Neural progenitor cell (in vitro differentiated cells): ENCODE measurements at places on chromosomes 7 and 10. TPM values are rescaled to one million over a fixed set of nuclear protein-coding genes. Genes with fewer than 3 reads are reported as not detected.

DNA sequence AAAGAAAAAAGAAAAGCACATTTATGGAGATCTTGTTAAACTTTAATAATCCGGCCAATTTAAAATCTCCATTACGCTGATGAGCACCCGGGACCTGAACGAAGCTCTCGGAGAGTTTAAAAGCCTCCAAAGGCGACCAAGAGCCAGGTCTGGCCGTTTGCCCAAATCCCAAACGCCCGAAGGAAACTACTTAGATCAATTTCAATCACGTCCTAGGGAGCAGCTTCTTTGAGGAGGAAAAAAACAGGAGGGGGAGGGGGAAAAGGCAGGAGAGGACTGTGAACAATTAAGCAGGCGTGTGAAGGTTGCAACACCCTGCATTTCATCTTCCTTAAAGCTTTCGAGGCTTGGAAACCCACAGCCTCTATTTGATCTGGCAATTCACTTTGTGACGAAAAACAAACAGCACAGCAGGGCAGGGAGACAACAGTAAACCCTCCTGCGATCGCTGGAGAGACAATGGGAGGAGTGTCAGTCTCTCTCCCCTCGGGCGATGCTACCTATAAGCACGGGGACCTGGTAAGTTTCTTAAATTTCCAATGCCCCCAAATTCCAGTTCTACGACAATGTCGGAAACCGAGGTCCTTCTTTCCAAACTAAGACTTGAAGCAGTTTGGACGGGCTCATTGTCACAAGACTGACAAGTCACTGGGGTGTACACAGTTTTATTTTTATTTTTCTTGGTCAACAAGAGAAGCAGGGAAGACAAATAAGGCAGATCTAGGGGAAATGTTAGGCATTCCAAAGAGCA lies 1.2 kb downstream of the KLF6 start:
- peaks cover 18% of the 10 kb centered on the region for H3K27me3 ChIP-seq
- H3K4me3 ChIP-seq = peak overlapping the region; percentile 84
- H3K27ac ChIP-seq = peak overlapping the region; percentile 78
- DNase-seq = peak; percentile 83

DNA sequence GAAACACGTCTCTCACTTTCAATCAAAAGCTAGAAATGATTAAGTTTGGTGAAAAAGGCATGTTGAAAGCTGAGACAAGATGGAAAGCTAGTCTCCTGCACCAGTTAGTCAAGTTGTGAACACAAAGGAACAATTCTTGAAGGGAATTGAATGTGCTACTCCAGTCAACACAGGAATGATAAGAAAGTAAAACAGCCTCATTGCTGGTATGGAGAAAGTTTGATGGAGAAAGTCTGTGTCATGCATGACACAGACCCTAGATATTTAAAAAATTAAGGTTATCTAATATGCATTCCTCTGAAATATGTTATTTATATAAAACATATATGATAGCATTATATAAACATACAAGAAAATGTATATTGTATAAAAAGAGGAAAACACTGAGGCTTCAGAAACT lies 699.4 kb upstream of the FZD8 start:
- DNase-seq = no peak
- H3K4me1 ChIP-seq = no peaks in the 10 kb centered on the region
- H3K27me3 ChIP-seq = no peaks in the 10 kb centered on the region

The MINPP1 gene
- 52.9 and 64.2 TPM in 2 replicates for total RNA-seq

The HDAC9 gene
- 16.0 and 28.6 TPM in 2 replicates for total RNA-seq

DNA sequence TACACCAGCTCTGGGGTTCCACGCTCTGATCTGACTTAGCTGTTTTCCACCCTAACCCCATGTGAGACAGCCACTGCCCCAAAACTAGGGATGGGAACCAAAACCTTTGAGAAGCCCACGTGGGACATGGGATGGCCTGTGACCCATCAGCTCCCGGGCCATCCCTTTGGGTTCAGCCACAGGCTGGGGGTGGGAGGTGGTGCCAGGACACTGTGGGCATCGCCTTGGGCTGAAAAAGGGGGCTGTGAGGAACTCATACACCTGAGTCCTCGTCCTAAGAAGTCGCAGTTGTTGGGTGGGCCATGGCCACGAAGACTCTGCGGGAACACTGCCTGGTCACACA lies 379.1 kb downstream of the DNAJB6 start:
- H3K4me1 ChIP-seq = no peaks in the 10 kb centered on the region
- H3K27me3 ChIP-seq = peaks cover 4% of the 10 kb centered on the region
- no peak for DNase-seq
- H3K4me3 ChIP-seq = no peak overlapping the region
- H3K36me3 ChIP-seq = no peaks in the 10 kb centered on the region
- H3K27ac ChIP-seq = no peak overlapping the region

- no peak overlapping the region for H3K4me3 ChIP-seq
- H3K27me3 ChIP-seq = no peaks in the 10 kb centered on the region
- H3K4me1 ChIP-seq = no peaks in the 10 kb centered on the region
Observed at GRCh38 chr7:94055963-94056362, 51.8 kb upstream of the BET1 start.

- DNase-seq = no peak
- H3K36me3 ChIP-seq = no peaks in the 10 kb centered on the region
Observed at GRCh38 chr7:57179776-57180415, 47.7 kb upstream of the ZNF479 start.

The KAZALD1 gene
- total RNA-seq = 0.77 and 1.8 TPM in 2 replicates

GRCh38 chr10:11586170-11586569 lies 25.3 kb downstream of the USP6NL start:
- peaks cover 15% of the 10 kb centered on the region for H3K4me1 ChIP-seq
- no peak for DNase-seq
- no peak overlapping the region for H3K4me3 ChIP-seq
- no peaks in the 10 kb centered on the region for H3K27me3 ChIP-seq

The EBF3 gene
- total RNA-seq = 0.15 and 0.40 TPM in 2 replicates

The ANKRD1 gene
- total RNA-seq = 0.09 and 1.2 TPM in 2 replicates

DNA sequence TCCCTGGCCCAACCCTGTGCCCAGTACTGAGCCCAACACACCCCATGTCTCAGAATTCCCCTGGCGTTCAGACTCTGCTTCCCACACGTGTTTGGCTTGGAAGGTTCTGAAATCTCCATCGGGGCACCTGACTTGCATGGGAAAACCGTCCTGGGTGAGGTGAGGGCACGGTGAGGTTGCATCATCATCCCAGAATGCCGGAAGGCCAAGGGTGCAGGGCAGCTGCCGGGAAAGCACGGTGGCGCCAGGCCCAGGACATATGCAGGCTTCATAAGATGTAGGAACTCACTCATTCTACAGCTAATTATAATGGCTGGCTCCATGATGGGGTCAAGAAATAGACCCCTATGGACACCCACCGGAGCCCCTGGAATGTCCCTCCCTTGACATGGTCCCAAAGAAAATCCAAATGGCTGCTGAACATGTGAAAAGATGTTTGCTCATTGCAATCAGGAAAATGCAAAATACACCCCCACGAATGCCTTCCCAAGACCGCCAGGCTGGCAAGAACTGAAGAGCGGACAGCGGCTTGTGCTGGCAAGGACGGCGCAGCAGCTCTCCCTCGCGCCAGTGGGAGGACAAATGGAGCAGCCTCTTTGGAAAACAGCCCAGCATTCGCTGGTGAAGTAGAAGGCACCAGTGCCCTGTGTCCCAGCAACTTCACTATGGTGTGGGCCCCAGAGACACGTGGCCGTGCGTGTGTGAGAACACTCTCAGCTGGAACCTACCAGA lies 2.3 kb downstream of the KNDC1 start:
- DNase-seq = no peak
- H3K36me3 ChIP-seq = no peaks in the 10 kb centered on the region
- peaks cover 19% of the 10 kb centered on the region for H3K4me1 ChIP-seq
- no peak overlapping the region for H3K27ac ChIP-seq
- peaks cover 16% of the 10 kb centered on the region for H3K27me3 ChIP-seq
- no peak overlapping the region for H3K4me3 ChIP-seq

- H3K27me3 ChIP-seq = no peaks in the 10 kb centered on the region
- H3K4me3 ChIP-seq = no peak overlapping the region
- H3K4me1 ChIP-seq = peaks cover 9% of the 10 kb centered on the region
- no peak overlapping the region for H3K27ac ChIP-seq
- no peaks in the 10 kb centered on the region for H3K36me3 ChIP-seq
Observed at GRCh38 chr7:71636329-71636728, 504.4 kb downstream of the GALNT17 start.

The TMEM139 gene
- 0.94 and 5.4 TPM in 2 replicates for total RNA-seq

The VPS37D gene
- 7.0 and 24.6 TPM in 2 replicates for total RNA-seq

DNA sequence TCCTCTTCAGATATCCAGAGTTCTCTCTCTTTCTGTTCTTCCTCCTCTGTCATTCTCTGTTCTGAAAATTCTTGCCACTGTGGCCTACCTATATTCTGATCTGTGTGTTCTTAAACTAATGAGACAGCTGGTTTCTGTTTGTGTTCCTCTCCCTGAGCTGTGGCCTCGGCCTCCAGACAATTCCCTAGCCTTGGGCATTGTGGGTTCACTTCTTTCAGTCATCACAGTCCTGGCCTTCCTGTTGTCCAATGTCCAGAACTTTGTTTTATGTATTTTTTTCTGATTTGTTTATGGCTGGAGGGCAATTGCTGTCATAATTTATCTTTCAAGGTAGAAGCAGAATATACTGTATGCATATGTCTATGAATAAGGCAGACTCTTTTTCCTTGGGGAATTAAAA lies 173.2 kb upstream of the MTPN start:
- DNase-seq = no peak
- no peaks in the 10 kb centered on the region for H3K36me3 ChIP-seq
- no peaks in the 10 kb centered on the region for H3K4me1 ChIP-seq

The SLC16A9 gene
- 39.6 and 48.5 TPM in 2 replicates for total RNA-seq

GRCh38 chr10:102376901-102377300 lies 18.6 kb upstream of the NFKB2 start:
- H3K4me1 ChIP-seq = no peaks in the 10 kb centered on the region
- H3K27me3 ChIP-seq = no peaks in the 10 kb centered on the region
- H3K36me3 ChIP-seq = no peaks in the 10 kb centered on the region
- H3K4me3 ChIP-seq = no peak overlapping the region
- H3K27ac ChIP-seq = no peak overlapping the region
- no peak for DNase-seq

The LARP4B gene
- total RNA-seq = 33.1 and 37.8 TPM in 2 replicates

DNA sequence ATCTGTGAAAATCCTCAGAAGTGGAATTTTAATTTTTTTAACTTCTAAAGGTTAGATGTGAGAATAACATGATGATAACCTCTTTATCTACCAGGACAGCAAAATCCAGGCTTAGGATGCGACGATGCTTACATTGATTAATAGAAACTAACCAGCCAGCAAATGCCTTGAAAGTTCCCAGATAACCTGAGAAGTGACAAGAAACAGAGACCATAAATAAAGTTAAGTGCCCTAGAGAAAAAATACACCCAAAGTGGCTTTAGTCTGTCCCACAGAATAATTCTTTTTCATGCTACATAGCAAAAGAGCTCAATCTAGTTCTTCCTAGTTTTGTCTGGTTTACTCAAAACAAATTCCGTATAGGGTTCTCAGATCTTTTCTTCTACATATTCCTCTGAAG lies 262.7 kb downstream of the WDR11 start:
- no peaks in the 10 kb centered on the region for H3K27me3 ChIP-seq
- no peak overlapping the region for H3K27ac ChIP-seq
- H3K4me3 ChIP-seq = no peak overlapping the region
- DNase-seq = no peak
- no peaks in the 10 kb centered on the region for H3K36me3 ChIP-seq
- peaks cover 12% of the 10 kb centered on the region for H3K4me1 ChIP-seq

- peak; percentile 76 for DNase-seq
- H3K27me3 ChIP-seq = peaks cover 82% of the 10 kb centered on the region
- H3K4me1 ChIP-seq = peaks cover 32% of the 10 kb centered on the region
- H3K4me3 ChIP-seq = peak overlapping the region; percentile 57
Observed at GRCh38 chr10:101066146-101066895, 4.5 kb downstream of the KAZALD1 start.

The MET gene
- total RNA-seq = 7.0 and 8.4 TPM in 2 replicates

GRCh38 chr7:25775999-25776743 lies 375.8 kb upstream of the NFE2L3 start:
- H3K27me3 ChIP-seq = no peaks in the 10 kb centered on the region
- no peak overlapping the region for H3K27ac ChIP-seq
- DNase-seq = no peak
- H3K36me3 ChIP-seq = no peaks in the 10 kb centered on the region
- H3K4me1 ChIP-seq = peaks cover 10% of the 10 kb centered on the region

The GTF2IRD1 gene
- 25.6 and 48.5 TPM in 2 replicates for total RNA-seq

The CTAGE8 gene
- 0.50 and 1.8 TPM in 2 replicates for total RNA-seq

The ANXA8L1 gene
- total RNA-seq = not detected in 2 replicates

The GGCT gene
- total RNA-seq = 97.1 and 160 TPM in 2 replicates

The FGFR2 gene
- total RNA-seq = 76.3 and 99.1 TPM in 2 replicates
